ENCODE measurements at places on chromosomes 4 and X.

DNA sequence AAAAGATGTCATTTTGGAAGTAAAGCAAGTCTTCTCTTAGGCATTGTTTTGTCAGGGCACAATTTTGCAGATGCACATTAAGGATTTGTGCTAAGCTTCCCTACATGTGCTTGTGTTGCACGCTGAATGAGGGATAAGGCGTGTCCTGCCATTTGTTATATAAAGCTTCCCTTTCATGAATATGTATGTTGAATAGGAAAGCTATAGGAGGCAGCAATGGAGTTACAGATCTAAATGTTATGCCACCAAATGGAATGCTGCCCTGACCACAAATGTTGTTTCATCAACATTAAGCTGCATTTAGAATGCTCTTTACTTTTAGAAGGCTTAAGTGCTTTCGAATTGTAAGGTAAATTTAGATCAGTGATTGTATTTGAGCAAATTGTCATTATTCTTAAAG is 20.9 kb downstream of the SGMS2 start:
- no peak for DNase-seq

DNA sequence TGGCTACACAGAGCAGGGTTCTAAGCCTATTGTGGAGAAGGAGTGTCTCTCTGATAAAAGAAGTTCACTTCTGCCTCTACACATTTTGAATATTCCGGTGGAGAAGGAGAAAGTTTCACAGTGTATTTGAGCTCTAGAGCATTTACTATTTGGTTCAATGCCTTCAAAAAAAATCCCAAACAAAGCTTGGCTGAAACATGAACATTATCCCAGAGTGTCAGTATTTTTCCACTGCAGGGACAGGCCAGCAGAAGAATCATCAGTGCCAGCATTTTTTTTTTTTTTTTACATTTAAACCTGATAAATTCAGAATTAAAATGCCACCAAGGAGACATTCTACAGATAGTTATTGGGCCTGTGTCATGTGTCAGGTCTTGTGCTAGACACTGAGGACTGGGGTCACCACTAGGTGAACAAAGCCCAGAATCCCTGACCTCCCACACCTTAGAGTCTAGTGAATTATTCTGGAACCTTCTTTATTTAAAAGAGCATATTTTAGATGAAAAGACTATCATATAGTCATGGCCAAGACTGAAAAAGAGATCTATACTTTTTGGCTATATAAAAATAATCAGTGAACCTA is 48.0 kb upstream of the NAP1L5 start:
- no peak for DNase-seq

GRCh38 chrX:27746516-27746915 is 61.3 kb upstream of the MAGEB10 start:
- DNase-seq, result no peak

DNA sequence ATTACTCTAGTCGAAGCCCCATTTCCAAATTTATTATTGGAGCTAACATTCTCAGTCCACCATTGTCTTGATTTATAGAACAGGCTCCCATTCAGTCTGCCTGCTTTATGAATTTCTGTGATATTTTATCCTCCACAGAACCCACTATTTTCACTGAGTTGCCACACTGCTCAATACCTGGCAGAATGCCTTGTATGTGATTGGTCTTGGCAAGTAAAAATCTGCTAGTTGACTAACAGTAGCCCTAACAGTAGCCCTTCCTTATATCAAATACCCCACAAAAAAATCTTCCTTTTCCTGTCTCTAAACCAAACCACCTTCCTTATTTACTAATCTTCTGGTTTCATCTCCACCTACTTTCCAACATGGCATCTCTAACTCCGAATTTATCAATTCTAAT is 82.6 kb downstream of the CHM start:
- no peak for DNase-seq

- no peak for DNase-seq
Measured at GRCh38 chrX:134571796-134572195, 86.5 kb downstream of the PLAC1 start.

- no peak for DNase-seq
Measured at GRCh38 chr4:84384801-84385200, 114.3 kb downstream of the NKX6-1 start.

GRCh38 chr4:89064848-89065247 is 7.9 kb upstream of the FAM13A start:
- DNase-seq, result no peak

GRCh38 chr4:44675366-44675765 is 2.9 kb upstream of the GUF1 start:
- no peak for DNase-seq

GRCh38 chr4:115222061-115222460 is 108.6 kb upstream of the NDST4 start:
- DNase-seq, result no peak

DNA sequence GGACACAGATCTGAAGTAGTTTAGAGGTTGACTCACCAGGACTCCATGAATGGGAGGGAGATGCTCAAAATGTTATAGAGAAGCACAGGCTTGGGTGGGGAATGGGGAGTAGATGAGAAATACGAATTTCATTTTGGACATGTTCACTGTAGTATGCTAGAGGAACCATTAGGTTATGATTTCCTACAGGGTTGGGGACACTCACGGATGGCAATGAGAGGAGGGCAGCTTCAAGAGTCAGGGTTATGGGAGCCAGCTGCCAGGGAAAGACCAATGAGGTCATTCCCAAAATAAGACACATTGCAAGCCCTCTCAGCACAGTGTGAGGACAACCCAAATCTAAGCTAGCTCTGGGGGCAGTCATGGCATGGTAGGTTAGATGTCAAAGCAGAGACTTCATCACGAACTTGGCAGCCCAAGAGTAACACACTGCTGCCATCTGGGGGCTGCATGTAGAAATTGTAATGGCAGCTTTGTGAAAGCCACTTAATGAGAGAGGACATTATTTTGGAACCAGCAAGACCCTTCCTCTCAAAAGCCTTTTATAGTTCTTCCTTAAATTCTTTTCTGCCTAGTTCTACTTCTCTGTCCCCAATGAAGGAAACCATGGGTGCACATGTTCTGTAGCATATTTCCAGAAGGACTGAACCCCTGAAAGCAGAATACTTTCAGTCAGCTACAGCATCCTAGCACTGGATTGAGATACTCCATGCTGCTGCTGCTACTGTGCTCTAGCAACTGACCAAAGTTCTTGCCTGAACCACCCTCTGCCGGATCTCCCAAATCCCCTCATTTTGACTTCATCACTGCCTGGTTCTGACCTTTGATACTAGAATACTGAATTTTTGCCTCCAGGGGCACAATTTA is 16.2 kb upstream of the ZCCHC12 start:
- no peak for DNase-seq

DNA sequence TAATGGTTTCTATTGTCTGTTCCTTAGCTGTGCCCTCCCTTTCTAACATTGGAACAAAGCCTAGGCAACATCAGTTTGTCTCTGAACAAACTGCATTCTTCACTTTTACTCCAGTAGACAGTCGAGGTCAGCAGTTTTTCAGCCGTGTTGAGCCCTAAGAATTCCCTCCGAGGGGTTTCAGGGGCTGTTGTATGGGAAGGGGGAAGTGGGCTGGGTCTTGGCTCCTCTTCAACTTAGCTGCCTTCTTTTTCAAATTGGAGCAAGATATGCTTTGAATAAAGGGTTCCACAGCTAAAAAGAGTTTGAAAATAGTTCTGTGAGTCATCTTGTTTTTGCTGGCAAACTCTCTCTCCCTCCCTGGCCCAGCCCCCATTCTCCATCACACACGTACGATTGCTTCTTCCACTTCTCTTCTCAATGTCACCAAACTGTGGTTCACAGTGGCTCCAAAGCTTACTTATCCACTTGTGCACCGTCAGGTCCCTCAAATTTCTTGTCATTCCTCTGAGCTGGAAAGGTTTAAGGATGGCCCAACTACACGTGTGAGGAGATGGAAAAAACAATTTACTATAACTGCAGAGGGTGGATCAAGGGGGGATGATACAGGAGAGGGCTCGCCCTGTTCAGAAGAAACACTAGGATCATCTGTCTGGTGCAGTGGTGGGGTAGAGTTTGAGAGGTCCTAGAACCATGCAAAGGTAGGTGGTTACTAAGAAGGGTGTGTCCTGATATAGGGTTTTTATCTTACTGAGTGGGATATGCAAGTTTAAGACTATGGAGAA is 9.2 kb upstream of the MAML3 start:
- no peak for DNase-seq

DNA sequence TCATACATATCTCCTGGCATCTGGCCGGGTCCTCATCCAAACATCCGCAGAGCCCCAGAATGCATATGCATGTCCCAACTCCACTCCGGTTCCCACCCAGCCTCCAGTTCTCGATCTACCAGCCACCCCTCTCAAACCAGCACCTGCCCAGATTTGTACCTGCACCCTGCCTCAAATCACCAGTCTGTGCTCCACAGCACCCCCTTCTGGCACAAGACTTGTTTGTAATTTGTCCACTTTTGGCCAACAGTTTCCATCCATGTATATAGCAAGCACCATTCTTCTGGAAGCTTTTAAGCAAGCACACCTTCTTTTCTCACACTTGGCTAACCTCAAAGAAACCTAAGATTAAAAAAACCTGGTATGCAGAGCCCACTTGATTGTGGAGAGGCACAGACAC is 644.1 kb downstream of the MID1IP1 start:
- no peak for DNase-seq

GRCh38 chr4:57098415-57098814 is 11.8 kb downstream of the IGFBP7 start:
- DNase-seq, result no peak

DNA sequence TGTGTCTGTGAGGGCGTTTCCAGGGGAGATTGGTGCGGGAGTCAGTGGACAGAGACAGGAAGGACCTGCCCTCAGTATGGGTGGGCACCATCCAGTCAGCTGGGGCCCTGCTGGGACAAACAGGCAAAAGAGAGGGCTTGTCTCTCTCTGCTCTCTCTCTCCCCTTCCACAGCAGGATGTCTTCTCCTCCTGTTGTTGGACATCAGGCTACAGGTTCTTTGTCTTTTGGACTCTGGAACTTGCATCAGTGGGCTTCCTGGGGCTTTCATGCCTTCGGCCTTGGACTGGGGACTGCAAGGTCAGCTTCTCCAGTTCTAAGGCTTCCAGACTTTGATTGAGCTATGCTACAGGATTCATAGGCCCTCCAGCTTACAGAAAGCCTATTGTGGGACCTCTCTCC is 59.6 kb downstream of the ADGRA3 start:
- DNase-seq, result no peak

DNA sequence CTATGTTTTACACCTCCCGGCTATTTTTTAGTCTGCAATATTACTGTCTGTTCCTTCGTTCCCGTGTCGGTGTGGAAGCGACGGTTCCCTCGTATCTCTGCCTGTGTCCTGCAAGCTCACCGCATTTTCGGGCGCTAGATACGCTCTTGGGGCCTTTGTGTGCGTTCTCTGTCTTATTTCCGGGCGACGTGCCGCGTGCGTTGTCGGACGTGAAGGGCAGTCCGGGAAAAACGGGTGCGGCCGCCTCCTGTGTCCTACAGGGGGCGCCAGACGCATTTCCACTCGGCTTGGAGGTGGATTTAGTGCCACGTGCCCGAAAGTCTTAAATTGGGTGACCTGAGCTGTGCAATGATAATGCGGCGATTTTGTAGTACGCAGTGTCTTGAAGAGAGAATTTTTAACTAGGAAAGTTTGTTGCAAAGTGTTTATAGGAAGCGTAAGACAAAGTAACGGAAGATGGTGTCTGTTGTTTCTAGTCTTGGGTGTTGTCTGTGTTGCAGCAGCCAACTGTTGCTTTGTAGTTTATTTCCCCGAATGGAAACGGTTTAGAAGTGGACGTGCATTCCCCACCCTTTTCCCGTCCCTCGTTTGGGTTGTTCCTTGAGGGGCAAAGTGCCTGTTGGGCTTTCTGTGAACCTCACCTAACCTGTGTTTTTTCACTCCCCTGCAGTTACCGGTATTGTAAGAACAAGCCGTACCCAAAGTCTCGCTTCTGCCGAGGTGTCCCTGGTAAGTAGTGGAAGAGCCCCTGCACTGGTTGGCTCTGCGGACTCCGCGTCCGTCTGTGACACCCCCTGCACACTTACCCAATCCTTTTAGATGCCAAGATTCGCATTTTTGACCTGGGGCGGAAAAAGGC is 720 bp downstream of the RPL10 start:
- peak; percentile 69 for DNase-seq

DNA sequence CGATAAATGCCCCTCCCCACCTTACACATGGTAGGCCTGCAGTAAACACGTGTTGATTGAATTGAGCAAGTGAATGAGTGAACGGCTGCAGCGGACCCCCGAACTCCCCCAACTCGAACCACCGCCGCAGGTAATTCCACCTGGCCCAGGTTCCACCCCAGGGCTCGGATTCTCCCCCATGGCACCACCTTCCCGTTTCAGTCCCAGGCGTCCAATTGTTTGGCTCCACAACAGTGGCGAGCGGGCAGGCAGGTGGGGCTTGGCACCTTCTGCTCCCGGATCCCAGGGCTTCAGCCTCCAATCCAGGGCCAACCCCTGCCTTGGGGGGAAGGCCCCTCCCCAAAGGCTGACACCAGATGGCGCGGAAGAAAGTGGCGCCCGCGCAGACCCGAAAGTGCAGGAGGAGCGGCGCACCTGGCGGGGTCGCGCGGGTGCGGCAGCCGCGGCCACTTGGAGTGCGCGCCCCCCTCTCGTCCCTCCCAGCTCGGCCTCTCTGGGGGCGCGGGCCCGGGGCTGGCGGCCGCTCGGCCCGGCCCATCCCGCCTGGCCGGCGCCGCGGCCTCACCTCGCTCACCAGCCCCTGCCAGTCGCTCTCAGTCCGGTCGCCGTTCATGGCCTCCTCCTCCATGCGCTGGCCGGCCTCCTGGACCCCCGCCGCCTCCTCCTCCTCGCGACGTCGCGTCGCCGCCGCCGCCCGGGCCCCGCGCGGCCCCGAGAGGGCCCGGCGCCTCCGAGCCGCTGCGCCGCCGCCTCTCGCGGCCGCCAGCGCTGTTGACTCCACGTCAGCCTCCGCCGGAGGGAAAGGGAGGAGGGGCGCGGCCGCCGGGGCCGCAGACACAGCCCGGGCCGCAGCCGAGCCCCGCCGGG is at the start of gene CCDC149:
TSS of gene CCDC149 (minus strand) at position 791 of the 867 bp plus-strand sequence. CDS start at position 613, 178 bp downstream.
- no peak for DNase-seq

DNA sequence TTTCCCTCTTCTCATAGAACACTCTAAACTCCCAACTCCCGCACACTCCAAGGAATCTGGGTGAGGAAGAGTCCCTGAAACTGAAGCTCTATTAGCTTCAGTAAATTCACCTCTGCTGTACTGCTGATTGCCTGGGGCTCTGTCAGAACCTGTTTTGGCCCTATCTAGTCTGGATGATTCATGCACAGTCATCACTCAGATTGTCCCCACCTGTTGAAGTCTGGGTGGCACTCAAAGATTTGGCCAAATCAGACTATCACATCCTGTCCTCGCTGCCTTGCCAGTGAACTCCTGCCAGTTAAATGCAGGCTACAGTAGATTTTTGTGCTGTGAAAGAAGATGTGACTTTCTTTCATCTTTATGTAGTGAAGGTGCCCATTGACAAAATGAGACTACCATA is 63.5 kb upstream of the EMCN start:
- DNase-seq, result no peak
